NCI-H1048 (cell line): ENCODE measurements at places on chromosomes 12 and 14.

DNA sequence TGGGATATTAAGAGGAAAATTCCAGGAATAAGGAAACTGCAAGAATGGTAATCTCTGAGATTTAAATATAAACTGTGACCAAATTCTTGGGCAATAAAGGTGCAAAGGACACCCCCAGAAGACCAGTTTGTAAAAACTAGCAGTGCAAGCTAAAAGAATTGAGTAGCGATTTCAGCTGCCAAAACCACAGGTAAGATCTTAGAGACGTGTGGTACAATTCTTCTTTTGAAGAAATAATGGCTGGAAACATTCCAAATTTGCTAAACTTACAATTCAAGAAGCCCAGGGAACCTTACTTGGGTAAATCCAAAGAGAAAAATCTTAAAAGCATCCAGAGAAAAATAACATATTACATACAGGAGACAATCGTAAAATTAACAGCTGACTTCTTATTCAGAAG, 12.0 kb downstream of the CATSPERB start:
- no peak for DNase-seq

DNA sequence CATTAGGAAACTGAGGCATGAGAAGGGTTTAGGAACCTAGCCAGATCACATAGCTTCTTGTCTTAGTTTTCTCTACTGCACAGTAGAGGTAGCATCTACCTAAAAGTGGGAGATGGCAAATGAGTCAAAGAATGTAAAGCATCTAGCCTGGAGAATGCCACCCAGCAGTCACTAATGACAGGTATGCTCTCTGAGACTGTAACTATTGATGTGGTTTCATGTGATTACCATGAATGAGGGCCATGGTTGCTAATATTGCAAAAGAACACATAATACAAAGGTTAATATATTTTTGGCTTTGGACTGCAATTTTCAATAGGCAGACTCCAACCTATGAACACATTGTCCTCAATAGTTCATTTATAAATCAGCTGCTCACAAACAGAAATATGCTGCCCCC, 389.9 kb downstream of the GRIN2B start:
- DNase-seq = no peak

GRCh38 chr14:67441256-67441655, 29.3 kb upstream of the PLEK2 start:
- DNase-seq = no peak

- DNase-seq = no peak
Observed at GRCh38 chr12:85644508-85644907, 191.7 kb downstream of the RASSF9 start.

GRCh38 chr14:34424488-34424887, 37.6 kb downstream of the SPTSSA start:
- DNase-seq = no peak

GRCh38 chr12:9027161-9028059, 38.1 kb downstream of the KLRG1 start:
- no peak for DNase-seq
